ENCODE measurements at places on chromosomes 6 and 20. TPM values are rescaled to one million over a fixed set of nuclear protein-coding genes. Genes with fewer than 3 reads are reported as not detected.

GRCh38 chr20:3728354-3728753 lies 4.1 kb upstream of the HSPA12B start:
- H3K36me3 ChIP-seq = peaks cover 1% of the 10 kb centered on the region
- H3K4me3 ChIP-seq = no peak overlapping the region
- DNase-seq = peak; percentile 33
- H3K27ac ChIP-seq = no peak overlapping the region
- H3K4me1 ChIP-seq = peaks cover 8% of the 10 kb centered on the region

Gene ZMYND8
- 35.0 TPM for total RNA-seq

GRCh38 chr20:33065785-33066184 lies 12.1 kb downstream of the BPIFB3 start:
- no peaks in the 10 kb centered on the region for H3K36me3 ChIP-seq
- no peak overlapping the region for H3K4me3 ChIP-seq
- peak; percentile 75 for DNase-seq
- H3K4me1 ChIP-seq = no peaks in the 10 kb centered on the region
- H3K27ac ChIP-seq = no peak overlapping the region

DNA sequence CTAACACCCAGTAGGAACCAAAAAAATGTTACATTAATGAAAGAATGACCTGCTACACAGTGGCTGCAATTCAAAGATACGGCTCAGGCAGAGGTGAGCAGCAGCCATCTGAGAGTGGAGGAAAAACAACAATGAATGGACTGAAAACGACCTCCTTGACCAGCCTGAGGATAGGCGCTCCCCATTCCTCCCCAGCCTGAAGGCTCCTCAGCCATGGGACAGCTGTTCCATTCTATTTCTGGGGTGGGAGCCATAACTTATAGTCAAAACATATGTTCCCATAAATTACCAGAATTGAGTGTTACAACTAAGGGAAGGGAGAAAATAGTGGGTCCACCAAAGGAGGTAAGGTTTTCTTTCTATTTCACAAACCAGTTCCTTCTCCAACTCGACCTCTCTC lies 27.2 kb downstream of the FYN start:
- DNase-seq = no peak
- no peak overlapping the region for H3K27ac ChIP-seq
- H3K27me3 ChIP-seq = no peaks in the 10 kb centered on the region
- H3K36me3 ChIP-seq = no peaks in the 10 kb centered on the region
- peaks cover 15% of the 10 kb centered on the region for H3K4me1 ChIP-seq
- H3K4me3 ChIP-seq = no peak overlapping the region

DNA sequence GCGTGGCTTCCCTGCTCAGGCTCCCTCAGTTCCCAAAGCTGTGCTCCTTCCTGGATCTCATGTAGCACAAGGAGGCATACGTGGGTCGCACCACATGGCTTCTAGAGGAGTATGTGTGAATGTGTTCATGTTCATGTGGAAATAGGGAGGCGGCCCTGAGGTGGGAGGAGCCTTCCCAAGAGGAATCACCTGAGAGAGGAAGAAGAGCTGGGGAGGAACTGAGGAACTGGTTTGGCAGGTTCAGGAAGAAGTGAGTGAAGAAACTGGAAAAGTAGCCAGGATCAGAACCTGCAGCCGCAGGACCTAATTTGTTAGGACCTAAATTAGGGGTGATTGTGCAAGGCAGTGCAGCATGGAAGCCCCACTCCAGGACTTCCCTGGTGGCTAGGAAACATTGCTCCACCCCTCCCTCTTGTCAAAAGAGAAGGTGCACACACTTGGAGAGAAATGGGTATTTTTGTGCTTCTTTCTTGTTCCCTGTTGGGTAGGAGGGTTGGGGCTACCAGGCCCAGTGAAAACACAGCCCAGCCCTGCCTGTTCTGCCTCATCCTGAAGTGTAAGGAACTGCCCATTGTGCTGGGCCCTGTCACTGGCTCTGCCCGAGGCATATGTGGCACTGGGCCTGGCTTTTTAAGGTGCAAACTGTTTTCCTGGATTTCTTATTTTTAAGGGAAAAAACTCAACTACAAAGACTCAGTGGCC lies 20.7 kb downstream of the SYNJ2 start:
- no peaks in the 10 kb centered on the region for H3K27me3 ChIP-seq
- peak; percentile 46 for DNase-seq
- no peak overlapping the region for H3K4me3 ChIP-seq

- H3K27me3 ChIP-seq = peaks cover 4% of the 10 kb centered on the region
- peaks cover 5% of the 10 kb centered on the region for H3K4me1 ChIP-seq
- no peaks in the 10 kb centered on the region for H3K36me3 ChIP-seq
- H3K27ac ChIP-seq = no peak overlapping the region
- no peak for DNase-seq
Observed at GRCh38 chr20:8073024-8073832, 53.7 kb upstream of the TMX4 start.

Gene CAPN11
- not detected for total RNA-seq

Gene MYT1
- total RNA-seq = not detected

- peaks cover 2% of the 10 kb centered on the region for H3K36me3 ChIP-seq
- no peak overlapping the region for H3K27ac ChIP-seq
- H3K4me3 ChIP-seq = no peak overlapping the region
- H3K27me3 ChIP-seq = peaks cover 2% of the 10 kb centered on the region
- DNase-seq = no peak
Observed at GRCh38 chr6:52201046-52201445, 14.9 kb downstream of the IL17A start.

DNA sequence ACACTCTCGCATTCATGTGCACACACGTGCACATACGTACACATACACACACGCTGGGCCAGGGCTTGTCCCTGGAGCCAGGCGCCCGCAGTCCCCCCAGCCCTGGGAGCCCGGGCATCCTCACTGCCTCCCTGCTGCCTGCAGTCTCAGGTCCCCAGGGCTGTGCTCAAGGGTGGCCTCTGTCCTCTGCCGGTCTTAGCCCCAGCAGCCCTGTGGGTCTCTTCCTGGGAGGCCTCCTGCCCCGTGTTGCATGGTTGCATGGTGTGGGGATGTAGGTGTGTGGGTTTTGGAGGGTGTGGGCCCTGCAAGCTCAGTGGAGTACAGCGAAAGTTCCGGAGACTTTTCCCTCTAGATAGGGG lies 101.5 kb downstream of the TMEM242 start:
- no peaks in the 10 kb centered on the region for H3K27me3 ChIP-seq
- peak overlapping the region; percentile 73 for H3K4me3 ChIP-seq
- no peaks in the 10 kb centered on the region for H3K36me3 ChIP-seq
- peak overlapping the region; percentile 87 for H3K27ac ChIP-seq
- H3K4me1 ChIP-seq = peaks cover 50% of the 10 kb centered on the region

Gene CRISP3
- not detected for total RNA-seq

Gene POM121L2
- total RNA-seq = not detected

DNA sequence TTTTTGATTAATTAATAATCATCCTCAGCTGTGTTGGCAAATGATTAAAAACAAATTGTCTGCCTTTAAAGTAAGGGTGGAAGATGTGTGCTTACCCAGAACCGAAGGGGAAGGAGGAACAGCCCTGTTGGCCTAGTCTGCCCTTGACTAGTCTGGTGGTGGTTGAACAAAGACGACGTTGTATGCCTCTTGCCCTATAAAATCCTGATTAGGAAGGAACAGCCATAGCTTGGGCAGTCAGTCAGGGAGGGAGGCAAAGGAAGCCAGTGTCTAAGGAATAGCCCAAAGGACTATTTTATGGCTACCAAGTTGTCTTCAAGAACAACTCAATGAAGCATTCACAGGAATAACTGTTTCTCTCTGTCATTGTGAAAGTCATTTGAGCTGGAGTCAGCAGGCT lies 70.7 kb downstream of the PRDM1 start:
- DNase-seq = no peak
- peaks cover 5% of the 10 kb centered on the region for H3K36me3 ChIP-seq
- H3K27me3 ChIP-seq = no peaks in the 10 kb centered on the region

GRCh38 chr6:17297271-17298080 lies 16.3 kb downstream of the RBM24 start:
- H3K27ac ChIP-seq = peak overlapping the region; percentile 78
- peaks cover 23% of the 10 kb centered on the region for H3K4me1 ChIP-seq
- no peak for DNase-seq
- H3K4me3 ChIP-seq = no peak overlapping the region

Gene LY6G5B
- total RNA-seq = 10.2 TPM

- no peak for DNase-seq
- H3K36me3 ChIP-seq = no peaks in the 10 kb centered on the region
Observed at GRCh38 chr20:43839793-43840199, 74.9 kb upstream of the TOX2 start.

DNA sequence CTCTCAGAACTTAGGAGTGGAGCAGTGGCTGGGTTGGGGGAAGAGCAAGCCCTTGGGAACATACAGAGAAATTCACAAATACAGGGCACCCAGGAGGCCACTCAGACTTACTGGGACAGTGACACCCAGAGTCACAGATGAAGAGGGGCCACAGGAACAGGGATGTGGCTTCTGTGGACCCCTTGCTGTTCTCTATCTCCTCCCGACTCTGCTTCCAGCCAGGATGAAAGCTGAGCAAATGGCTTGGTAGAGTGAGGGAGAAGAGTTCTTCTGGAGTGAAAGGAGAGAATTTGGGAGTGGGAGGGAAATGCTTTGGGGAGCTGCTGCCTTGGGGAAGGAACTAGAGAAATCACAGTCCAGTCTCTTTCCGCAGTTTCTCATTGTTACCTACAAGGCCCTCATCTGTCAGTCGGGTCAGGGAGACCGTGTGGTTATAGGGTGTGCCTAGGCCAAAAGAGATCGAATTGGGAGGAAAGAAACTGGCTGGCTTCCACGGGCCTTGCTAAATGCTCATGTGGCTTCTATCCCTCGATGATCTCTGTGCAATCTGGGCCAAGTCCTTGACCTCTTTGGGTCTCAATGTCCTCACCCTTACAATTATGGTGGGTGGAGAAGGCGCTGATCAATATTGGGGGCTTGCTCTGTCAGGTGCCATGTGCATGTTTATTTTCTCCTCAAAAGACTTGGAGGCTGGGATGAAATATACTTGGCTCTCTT lies 17.0 kb downstream of the FOXP4 start:
- peaks cover 26% of the 10 kb centered on the region for H3K4me1 ChIP-seq
- H3K36me3 ChIP-seq = peaks cover 10% of the 10 kb centered on the region
- no peaks in the 10 kb centered on the region for H3K27me3 ChIP-seq
- H3K27ac ChIP-seq = no peak overlapping the region

DNA sequence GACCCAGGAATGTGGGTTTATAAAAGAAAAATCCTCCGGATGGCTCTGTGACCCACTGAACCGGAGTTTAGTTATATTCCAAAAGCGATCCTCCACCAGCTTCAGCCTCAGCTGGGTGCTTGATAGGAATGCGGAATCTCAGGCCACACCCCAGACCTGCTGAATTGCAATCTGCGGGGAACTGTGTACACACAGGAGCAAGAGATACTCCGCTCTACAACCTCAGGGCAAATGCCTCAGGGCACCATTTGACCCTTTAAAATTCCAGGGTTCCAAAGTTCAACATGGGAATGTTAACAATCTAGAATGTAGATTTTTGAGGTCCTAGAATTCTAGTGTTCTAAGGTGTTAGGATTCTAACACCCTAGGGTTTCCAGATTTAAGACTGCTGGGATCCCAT lies 10.8 kb downstream of the BPIFA2 start:
- no peak overlapping the region for H3K27ac ChIP-seq
- no peaks in the 10 kb centered on the region for H3K36me3 ChIP-seq
- no peak overlapping the region for H3K4me3 ChIP-seq

Gene GSTA2
- total RNA-seq = not detected

- peaks cover 17% of the 10 kb centered on the region for H3K27me3 ChIP-seq
- no peaks in the 10 kb centered on the region for H3K36me3 ChIP-seq
- peak overlapping the region; percentile 2 for H3K4me3 ChIP-seq
- peak overlapping the region; percentile 77 for H3K27ac ChIP-seq
- DNase-seq = peak; percentile 78
Observed at GRCh38 chr20:57212534-57213276, 53.7 kb downstream of the BMP7 start.

DNA sequence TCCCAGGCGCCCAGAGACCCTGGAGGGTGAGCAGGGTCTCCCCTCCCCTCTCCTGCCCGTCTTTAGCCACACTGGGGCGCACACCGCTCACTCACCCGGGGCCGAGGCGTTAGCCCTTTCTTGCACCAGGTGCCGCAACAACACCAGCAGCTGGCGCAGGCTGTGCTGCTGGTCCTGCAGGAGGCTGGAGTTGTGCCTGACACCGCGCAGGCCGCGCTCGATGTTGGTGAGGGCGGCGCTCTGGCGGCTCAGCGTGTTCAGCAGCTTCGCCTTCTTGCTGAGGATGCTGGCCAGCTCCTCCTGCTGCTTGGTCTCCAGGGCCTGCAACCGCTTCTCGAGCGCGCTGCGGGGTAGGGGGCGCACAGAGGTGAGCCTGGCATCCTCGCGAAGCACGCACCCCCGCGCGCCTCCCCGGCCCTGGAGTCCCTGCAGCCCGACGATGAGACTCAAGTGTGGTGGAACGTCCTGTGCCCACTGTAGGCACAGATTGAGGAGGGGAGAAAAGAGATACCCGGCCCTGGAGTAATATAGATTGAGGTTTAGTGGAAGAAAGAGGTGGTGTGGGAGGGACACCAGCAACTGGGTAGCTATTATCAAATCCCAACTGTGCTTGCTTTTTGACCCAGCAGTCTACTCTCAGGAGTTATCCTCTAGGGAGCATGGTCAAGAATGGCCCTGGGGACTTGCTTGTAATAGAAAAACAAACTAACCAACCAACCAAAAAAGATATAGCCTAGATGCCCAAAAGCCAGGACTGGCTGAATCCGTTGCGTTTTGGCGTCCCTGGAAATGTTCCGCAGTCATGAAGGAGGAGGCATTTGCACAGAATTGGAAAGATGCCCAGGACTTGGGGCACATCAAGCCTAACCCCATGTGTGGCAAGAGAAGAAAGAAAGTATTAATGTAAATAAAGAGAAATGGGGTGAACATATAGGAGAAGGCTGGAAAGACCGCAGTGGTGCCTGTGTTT lies 30.9 kb downstream of the ANGPT4 start:
- DNase-seq = no peak
- H3K27ac ChIP-seq = no peak overlapping the region
- H3K4me3 ChIP-seq = no peak overlapping the region

All from chondrocyte (in vitro differentiated cells).